ENCODE measurements at places on chromosomes 5 and 9.
A peak's percentile ranks its signal among the peaks of the same experiment; 100 is the strongest.

- peaks cover 24% of the 10 kb centered on the region for H3K4me1 ChIP-seq
- peaks cover 12% of the 10 kb centered on the region for H3K36me3 ChIP-seq
- DNase-seq: no peak
- H3K27ac ChIP-seq: no peak overlapping the region
- H3K27me3 ChIP-seq: no peaks in the 10 kb centered on the region
Measured at GRCh38 chr5:113031104-113031503, 54.5 kb downstream of the DCP2 start.

DNA sequence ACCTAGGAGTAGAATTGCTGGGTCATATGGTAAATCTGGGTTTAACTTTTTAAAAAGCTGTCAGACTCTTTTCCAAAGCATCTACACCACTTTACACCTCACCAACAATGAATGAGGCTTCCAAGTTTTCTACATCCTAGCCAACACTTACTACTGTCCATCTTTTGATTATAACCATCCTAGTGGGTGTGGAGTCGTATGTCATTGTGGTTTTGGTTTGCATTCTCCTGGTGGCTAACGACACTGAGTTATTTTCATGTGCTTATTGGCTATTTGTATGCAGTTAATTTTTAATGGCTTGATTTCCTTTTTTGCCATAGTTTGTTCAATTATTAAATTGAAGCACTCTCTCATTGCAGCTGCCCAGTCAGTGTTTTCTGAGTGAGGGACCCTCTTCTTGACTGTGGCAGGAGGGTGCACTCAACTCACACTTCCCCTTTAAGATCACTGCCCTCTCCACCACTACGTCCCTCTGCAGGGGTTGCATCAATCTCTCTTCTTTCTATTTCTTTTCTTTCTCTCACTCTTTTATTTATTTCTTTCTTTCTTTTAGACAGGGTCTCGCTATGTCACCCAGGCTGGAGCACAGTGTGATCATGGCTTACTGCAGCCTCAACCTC, 182.3 kb downstream of the C9orf152 start:
- no peaks in the 10 kb centered on the region for H3K27me3 ChIP-seq
- peaks cover 6% of the 10 kb centered on the region for H3K4me1 ChIP-seq
- no peak overlapping the region for H3K4me3 ChIP-seq
- H3K36me3 ChIP-seq: no peaks in the 10 kb centered on the region
- no peak for DNase-seq
- no peak overlapping the region for H3K27ac ChIP-seq

- H3K4me3 ChIP-seq: no peak overlapping the region
- no peak for DNase-seq
- no peak overlapping the region for H3K27ac ChIP-seq
- peaks cover 79% of the 10 kb centered on the region for H3K36me3 ChIP-seq
Measured at GRCh38 chr9:130881516-130881915, 15.1 kb downstream of the QRFP start.

- no peak overlapping the region for H3K4me3 ChIP-seq
- no peak overlapping the region for H3K27ac ChIP-seq
- no peak for DNase-seq
- H3K4me1 ChIP-seq: no peaks in the 10 kb centered on the region
- H3K36me3 ChIP-seq: no peaks in the 10 kb centered on the region
Measured at GRCh38 chr9:100679834-100680233, 102.0 kb downstream of the CAVIN4 start.

- no peak for DNase-seq
- peak overlapping the region; percentile 99 for H3K27ac ChIP-seq
- no peaks in the 10 kb centered on the region for H3K27me3 ChIP-seq
- H3K4me3 ChIP-seq: no peak overlapping the region
- H3K36me3 ChIP-seq: no peaks in the 10 kb centered on the region
Measured at GRCh38 chr9:69975681-69976080, 68.0 kb upstream of the MAMDC2 start.

GRCh38 chr9:93317495-93318094, 133.7 kb downstream of the WNK2 start:
- peaks cover 1% of the 10 kb centered on the region for H3K4me1 ChIP-seq
- H3K36me3 ChIP-seq: no peaks in the 10 kb centered on the region
- no peak for DNase-seq
- no peak overlapping the region for H3K4me3 ChIP-seq
- peaks cover 26% of the 10 kb centered on the region for H3K27me3 ChIP-seq

- no peak overlapping the region for H3K4me3 ChIP-seq
- no peaks in the 10 kb centered on the region for H3K27me3 ChIP-seq
- peaks cover 1% of the 10 kb centered on the region for H3K4me1 ChIP-seq
Measured at GRCh38 chr5:169921949-169922348, 58.3 kb downstream of the INSYN2B start.

DNA sequence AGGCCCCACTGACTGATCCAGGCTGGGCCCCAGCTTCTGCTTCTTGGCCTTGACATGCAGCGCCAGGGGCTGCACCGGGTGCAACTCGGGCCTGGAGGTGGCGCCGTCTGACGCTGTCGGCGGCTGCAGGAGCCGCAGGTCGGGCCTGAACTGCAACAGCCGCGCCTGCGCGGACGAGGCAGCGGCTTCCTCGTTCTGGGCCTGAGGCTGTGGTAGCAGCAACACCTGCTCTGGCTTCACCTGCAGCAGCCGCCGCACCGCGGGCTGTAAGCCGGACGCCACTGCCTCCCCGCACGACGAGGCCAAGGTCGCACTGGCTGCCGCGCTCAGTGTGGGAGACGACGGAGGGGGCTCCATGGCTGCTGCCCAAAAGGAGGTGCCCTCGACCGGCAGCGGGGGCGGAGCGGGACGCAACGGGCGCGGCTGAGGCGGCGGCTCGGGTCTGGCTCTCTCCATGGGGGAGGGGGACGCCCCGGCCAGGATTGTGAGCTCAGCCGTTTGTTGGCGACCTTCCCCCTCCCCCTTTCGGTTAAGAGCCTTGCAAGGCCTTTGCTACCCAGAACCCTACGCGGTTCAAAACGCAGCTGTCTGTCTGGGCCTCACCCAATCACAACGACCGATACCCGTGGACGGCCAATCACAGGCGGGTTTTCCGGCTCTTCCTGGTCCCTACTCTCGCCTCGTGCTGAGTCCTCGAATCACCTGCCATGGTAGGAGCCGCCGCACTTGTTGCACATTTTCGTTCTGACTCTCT, 438 bp downstream of the SOX30 start:
- no peak overlapping the region for H3K27ac ChIP-seq
- H3K4me1 ChIP-seq: peaks cover 8% of the 10 kb centered on the region
- H3K27me3 ChIP-seq: no peaks in the 10 kb centered on the region
- H3K36me3 ChIP-seq: no peaks in the 10 kb centered on the region
- H3K4me3 ChIP-seq: peak overlapping the region; percentile 56
- peak; percentile 6 for DNase-seq

- no peaks in the 10 kb centered on the region for H3K36me3 ChIP-seq
- no peak for DNase-seq
- H3K4me3 ChIP-seq: no peak overlapping the region
- H3K27me3 ChIP-seq: no peaks in the 10 kb centered on the region
- H3K27ac ChIP-seq: no peak overlapping the region
- peaks cover 4% of the 10 kb centered on the region for H3K4me1 ChIP-seq
Measured at GRCh38 chr9:91502913-91503672, 79.5 kb upstream of the NFIL3 start.

DNA sequence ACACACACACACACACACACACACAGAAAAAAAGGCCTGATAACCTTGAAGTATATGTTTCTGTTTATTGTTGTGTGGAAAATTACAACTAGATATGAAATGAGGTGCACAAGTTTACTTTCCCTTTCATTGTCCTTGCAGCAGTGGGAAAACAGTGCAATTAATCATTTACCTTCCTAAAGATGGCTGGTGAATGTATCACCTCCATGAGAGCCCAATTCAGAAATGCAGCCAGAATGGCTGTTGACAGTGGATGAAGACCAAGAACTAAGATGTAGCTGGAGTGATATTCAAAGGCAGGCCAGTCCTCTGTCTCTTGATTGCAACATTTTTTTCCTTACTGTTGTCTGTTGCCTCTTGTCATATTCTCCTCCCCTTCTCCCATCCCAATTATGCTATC, 49.6 kb upstream of the EIF4EBP3 start:
- no peaks in the 10 kb centered on the region for H3K27me3 ChIP-seq
- no peak overlapping the region for H3K27ac ChIP-seq
- peaks cover 55% of the 10 kb centered on the region for H3K36me3 ChIP-seq
- H3K4me3 ChIP-seq: no peak overlapping the region

- peaks cover 6% of the 10 kb centered on the region for H3K4me1 ChIP-seq
- H3K27ac ChIP-seq: no peak overlapping the region
- no peak overlapping the region for H3K4me3 ChIP-seq
- DNase-seq: peak; percentile 80
- H3K36me3 ChIP-seq: no peaks in the 10 kb centered on the region
Measured at GRCh38 chr5:169626779-169627178, 10.3 kb upstream of the DOCK2 start.

GRCh38 chr5:145588113-145588512, 247.0 kb downstream of the PRELID2 start:
- H3K4me1 ChIP-seq: peaks cover 2% of the 10 kb centered on the region
- H3K27ac ChIP-seq: peak overlapping the region; percentile 69
- H3K4me3 ChIP-seq: no peak overlapping the region
- no peaks in the 10 kb centered on the region for H3K36me3 ChIP-seq

DNA sequence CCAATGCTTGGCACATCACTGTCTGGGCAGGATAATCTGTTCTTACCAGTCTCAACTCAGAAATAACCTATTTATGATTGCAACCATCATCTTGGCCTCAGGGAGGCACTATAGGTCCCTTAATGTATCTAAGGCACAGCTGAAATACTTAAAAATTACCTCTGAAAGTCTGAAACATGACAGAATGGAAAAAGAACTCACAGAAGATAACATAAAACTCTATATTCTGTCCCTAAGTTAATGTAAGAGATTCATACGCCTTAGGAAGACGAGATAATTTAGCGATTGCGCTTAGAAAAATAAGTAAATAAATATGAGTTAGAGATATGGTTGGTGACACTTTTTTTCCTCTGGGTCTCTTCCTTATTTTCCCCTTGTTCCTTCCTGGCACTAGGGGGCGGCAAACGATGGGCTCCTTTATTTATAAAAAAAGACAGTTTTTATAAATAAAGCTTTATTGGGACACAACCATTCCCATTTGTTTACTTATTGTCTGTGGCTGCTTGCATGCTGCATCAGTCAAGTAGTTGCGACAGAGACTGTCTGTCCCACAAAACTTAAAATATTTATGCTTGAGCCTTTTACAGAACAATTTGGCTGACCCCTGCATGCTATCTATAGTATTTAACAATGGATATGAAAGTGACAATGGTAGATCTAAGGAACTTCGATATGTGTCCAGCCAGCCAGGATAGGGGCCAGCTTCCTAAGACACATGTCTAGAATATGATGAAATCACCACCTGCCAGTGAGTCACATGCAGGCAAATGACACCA, 79.6 kb downstream of the PDE4D start:
- H3K27ac ChIP-seq: no peak overlapping the region
- peaks cover 34% of the 10 kb centered on the region for H3K27me3 ChIP-seq
- no peaks in the 10 kb centered on the region for H3K4me1 ChIP-seq
- no peaks in the 10 kb centered on the region for H3K36me3 ChIP-seq
- peak; percentile 82 for DNase-seq

Data from mesenchymal stem cell (in vitro differentiated cells and primary cell).